ENCODE measurements at places on chromosomes 1 and 21. TPM values are rescaled to one million over a fixed set of nuclear protein-coding genes. Genes with fewer than 3 reads are reported as not detected.
A peak's percentile ranks its signal among the peaks of the same experiment; 100 is the strongest.

GRCh38 chr1:119587341-119587740 is 60.7 kb downstream of the ZNF697 start:
- H3K4me3 ChIP-seq, result no peak overlapping the region
- no peaks in the 10 kb centered on the region for H3K4me1 ChIP-seq
- no peak overlapping the region for H3K27ac ChIP-seq

DNA sequence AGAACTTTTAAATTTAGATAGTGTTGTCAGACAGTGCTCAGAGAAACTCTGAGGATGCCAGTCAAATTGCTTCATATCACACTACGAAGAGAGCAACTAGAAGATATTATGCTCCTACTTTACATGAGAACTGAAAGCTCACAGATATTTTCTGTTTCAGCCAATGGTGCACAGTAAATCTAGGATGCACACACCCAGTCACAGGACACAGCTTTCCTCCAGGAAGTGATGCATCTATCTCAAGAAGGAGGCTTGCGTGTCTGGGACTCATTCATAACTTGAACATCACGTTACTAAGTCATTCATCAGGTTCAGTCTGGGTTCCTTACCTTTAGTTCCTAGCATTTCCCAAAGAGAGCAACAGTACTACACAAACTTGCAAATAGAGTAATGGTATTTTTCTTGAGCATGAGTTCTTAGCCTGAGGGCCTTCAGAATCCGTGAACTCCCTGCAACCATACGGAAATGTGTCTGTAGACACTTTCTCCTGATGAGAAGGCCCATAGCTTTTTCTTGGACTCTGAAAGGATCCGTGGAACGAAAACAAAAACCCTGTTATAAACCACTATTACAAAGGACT is 12.2 kb downstream of the ZNF697 start:
- no peaks in the 10 kb centered on the region for H3K4me1 ChIP-seq
- H3K4me3 ChIP-seq, result no peak overlapping the region
- H3K27ac ChIP-seq, result no peak overlapping the region
- no peaks in the 10 kb centered on the region for H3K36me3 ChIP-seq
- peaks cover 8% of the 10 kb centered on the region for H3K27me3 ChIP-seq
- DNase-seq, result no peak

DNA sequence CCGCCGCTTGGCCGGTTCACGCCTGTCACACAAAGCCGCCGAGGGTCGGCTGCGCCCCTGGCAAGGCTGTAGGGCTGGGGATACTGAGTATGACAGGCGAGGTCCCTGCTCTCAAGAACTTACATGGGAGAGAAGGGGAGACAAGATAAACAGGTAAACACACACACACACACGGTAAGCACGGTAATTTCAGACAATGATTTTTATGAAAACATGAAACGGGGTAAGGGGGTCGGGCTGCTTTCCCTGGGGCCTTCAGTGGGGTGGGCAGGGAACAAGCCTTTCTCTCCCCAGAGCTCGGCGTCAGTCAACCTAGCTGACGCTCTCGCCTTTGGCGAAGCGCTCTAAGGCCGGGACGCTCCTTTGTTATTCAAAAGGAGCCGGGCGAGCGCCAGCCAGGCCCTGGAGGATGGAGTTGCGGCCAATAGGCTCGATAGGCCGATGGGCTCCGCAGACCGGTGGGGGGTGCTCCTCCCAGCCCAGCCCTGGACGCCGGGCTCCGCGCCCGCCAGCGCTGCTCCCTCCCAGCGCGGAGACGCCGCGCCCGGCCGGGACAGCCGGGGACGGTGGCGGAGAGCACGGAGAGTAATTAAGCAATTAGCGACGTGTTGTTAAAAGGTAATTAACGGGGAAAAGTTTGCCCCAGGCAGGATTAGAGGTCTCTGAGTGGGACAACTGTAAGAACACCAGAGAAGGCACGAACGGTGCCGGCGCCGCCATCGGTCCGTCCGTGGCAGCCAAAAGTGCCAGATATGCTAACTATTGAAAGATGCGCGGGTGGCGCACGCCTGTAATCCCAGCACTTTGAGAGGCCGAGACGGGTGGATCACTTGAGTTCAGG is 950 bp upstream of the INKA2 start:
- peak overlapping the region; percentile 73 for H3K27ac ChIP-seq
- peaks cover 39% of the 10 kb centered on the region for H3K27me3 ChIP-seq
- peak overlapping the region; percentile 72 for H3K4me3 ChIP-seq
- H3K4me1 ChIP-seq, result peaks cover 15% of the 10 kb centered on the region
- DNase-seq, result peak; percentile 65

DNA sequence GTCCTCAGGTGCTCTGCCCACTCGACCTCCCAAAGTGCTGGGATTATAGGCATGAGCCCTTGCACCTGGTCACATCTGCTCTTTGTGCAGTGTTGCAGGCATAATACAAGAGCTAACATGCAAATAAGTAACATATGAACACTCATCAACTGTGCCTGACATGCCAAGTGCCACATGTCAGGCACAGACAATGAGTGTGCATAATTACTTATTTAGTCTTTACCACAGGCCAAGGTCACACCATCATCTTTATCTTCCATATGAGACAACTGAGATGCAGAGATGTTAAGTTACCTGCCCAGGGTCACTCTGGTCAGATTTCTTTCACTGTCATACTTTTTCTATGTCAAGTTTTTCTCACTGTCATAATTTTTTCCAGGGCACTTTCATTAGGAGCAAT is 126.1 kb downstream of the PPIAL4G start:
- no peaks in the 10 kb centered on the region for H3K36me3 ChIP-seq
- no peak overlapping the region for H3K27ac ChIP-seq
- H3K4me1 ChIP-seq, result peaks cover 29% of the 10 kb centered on the region
- no peak overlapping the region for H3K4me3 ChIP-seq
- DNase-seq, result no peak

GRCh38 chr1:110339407-110340206 is 430 bp downstream of the RBM15 start:
- H3K4me1 ChIP-seq, result peaks cover 50% of the 10 kb centered on the region
- DNase-seq, result no peak
- H3K36me3 ChIP-seq, result peaks cover 32% of the 10 kb centered on the region
- H3K4me3 ChIP-seq, result peak overlapping the region; percentile 98

The LCE1D gene
- not detected for total RNA-seq

The SLC6A17 gene
- total RNA-seq, result not detected

The UBE4B gene
- total RNA-seq, result 57.5 TPM

The HSD11B1 gene
- total RNA-seq, result not detected

The TENT5C gene
- 112 TPM for total RNA-seq

The CR1L gene
- not detected for total RNA-seq

The MTR gene
- total RNA-seq, result 50.4 TPM
